Psoas muscle (tissue), 8 donors: ENCODE measurements at places on chromosomes 16 and 17. TPM values are rescaled to one million over a fixed set of nuclear protein-coding genes. Genes with fewer than 3 reads are reported as not detected.

DNA sequence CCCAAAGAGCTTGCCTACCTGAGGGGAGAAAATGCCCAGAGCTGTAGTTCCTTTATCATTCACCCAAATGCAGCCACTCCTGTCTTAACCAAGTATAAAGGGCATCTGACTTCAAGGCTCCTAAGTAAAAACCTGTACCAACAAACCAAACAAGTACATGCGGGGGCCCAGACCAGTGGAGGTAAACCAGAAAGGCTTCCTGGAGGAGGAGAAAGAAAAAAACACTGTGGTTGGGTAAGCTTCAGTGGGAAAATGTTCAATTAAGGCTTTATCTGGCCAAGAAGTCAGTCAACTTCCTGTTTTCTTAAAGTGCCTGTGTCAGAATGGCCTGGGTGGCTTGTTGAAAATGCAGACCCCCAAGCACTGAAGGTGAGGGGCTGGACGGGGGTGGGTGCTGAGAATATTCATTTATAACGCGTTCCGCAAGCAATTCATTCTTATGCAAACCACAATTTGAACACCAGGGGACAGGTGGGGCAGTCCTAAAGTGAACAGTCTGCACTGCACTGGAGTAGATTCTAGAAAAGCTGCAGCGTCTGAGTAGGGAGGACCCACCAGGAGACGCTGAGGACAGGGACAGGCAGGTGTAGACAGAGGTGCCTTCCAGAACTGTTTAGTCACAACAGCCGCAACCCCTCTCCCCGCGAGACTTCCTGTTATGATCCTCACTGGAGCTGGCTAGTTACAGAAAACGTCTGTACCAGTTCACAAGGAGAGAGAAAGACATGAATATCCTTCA, 467.1 kb downstream of the SOX9 start:
- peaks cover 11% of the 10 kb centered on the region for H3K4me1 ChIP-seq
- no peak overlapping the region for H3K4me3 ChIP-seq
- H3K27me3 ChIP-seq: no peaks in the 10 kb centered on the region
- H3K27ac ChIP-seq: no peak overlapping the region
- no peak for DNase-seq

CX3CL1 gene
- total RNA-seq: 3.8 TPM

PIK3R6 gene
- 0.57 TPM for total RNA-seq

- no peaks in the 10 kb centered on the region for H3K27me3 ChIP-seq
- no peak overlapping the region for H3K27ac ChIP-seq
- no peak overlapping the region for H3K4me3 ChIP-seq
- DNase-seq: no peak
- H3K4me1 ChIP-seq: no peaks in the 10 kb centered on the region
- no peaks in the 10 kb centered on the region for H3K36me3 ChIP-seq
Observed at GRCh38 chr16:86961171-86961601, 356.0 kb downstream of the C16orf95 start.

- H3K36me3 ChIP-seq: no peaks in the 10 kb centered on the region
- no peak for DNase-seq
- H3K4me1 ChIP-seq: peaks cover 3% of the 10 kb centered on the region
- H3K4me3 ChIP-seq: no peak overlapping the region
- H3K27me3 ChIP-seq: no peaks in the 10 kb centered on the region
Observed at GRCh38 chr17:34303606-34304005, 15.6 kb upstream of the CCL8 start.

DNA sequence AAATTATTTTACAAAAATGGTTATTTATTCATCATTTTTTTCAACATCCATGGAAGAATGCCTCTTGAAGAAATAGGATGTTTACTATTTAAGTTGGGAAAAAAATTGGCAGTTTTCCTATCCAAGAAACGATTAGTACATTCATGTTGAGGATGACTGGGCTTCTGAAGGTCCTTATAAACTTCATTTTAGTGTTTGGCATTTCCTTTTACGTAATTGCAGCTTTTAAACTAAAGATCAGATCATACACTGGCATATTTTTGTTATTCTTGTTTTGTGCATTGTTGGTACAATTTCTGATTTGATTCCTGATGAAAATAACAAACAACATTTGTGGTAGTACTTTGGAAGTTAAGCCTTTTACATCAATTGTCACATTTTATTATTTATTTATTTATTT, 11.5 kb downstream of the KCNJ16 start:
- no peak overlapping the region for H3K27ac ChIP-seq
- H3K27me3 ChIP-seq: no peaks in the 10 kb centered on the region
- no peaks in the 10 kb centered on the region for H3K4me1 ChIP-seq
- no peak for DNase-seq
- no peaks in the 10 kb centered on the region for H3K36me3 ChIP-seq
- no peak overlapping the region for H3K4me3 ChIP-seq

RHBDF2 gene
- total RNA-seq: 13.3 TPM

DNA sequence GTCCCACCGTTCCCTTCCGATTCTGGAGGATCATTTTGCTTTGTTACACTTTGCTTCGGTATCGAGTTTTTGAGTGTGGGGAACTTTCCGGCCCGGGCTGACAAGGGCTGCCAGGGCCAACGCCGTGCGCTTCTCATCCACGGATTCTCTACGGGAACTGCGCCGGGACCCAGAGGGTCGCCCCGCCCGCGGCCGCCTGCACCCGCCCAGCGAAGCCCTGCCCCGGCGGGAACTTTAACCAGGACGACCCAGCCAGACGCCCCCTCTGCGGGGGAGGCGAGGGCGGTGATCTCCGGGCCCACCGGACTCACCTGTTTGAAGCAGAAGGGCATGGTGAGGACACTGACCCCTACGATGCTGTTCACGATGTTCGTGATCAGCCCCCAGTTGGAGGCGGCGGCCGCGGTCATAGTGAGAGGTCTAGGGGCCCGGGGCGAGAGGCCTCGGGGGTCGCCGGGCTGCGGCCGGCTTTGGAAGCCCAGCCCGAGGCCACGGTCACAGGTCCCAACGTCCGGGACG, 536 bp downstream of the SLC38A10 start:
- peak overlapping the region; percentile 75 for H3K4me3 ChIP-seq
- H3K27me3 ChIP-seq: no peaks in the 10 kb centered on the region
- H3K4me1 ChIP-seq: peaks cover 37% of the 10 kb centered on the region

DNA sequence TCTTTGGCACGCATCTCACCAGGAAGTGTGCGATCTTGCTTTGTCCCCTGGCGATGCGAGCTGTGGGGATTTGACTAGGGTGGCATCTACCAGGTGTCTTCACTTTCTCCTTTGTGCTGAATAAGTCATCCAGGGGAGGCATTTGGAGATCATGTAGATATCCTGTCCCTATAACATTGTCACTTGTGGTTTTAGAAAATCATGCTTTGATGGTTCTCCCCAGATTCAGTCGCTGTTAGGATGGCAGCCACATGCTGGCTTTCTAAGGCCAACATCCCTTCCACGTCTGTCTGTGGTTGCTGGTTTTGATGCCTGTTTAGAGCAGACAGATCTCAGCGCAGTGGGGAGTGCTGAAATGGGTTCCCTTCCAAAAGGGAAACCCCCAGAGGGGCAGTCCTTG, 2.5 kb downstream of the ADAD2 start:
- H3K36me3 ChIP-seq: no peaks in the 10 kb centered on the region
- DNase-seq: no peak
- no peak overlapping the region for H3K27ac ChIP-seq

GRCh38 chr17:45132572-45133463, 503 bp upstream of the PLCD3 start:
- peaks cover 39% of the 10 kb centered on the region for H3K4me1 ChIP-seq
- peak; percentile 93 for DNase-seq
- H3K4me3 ChIP-seq: peak overlapping the region; percentile 88
- H3K27me3 ChIP-seq: no peaks in the 10 kb centered on the region

DNA sequence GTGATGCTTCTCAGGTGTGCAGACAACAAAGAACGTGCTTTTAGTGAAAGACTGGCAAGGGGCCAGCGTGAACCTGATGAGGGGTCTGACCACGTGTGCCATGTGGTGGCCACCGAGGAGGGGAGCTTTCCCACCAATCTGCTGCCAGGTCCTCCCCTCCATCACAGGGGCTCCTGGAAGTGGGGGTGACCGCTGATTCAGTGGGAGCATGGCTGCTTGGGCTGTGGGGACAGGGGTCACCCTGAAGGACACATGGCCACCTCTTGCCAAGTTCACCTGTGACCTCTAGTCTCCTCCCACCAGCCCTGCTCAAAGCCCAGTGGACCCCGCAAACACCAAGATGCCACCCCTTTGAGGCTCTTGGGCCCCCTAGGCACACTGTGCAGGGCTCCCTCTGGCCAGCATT, 37.9 kb upstream of the MTSS2 start:
- H3K27me3 ChIP-seq: no peaks in the 10 kb centered on the region
- peaks cover 27% of the 10 kb centered on the region for H3K4me1 ChIP-seq
- DNase-seq: peak; percentile 47
- H3K4me3 ChIP-seq: no peak overlapping the region

LPO gene
- not detected for total RNA-seq

- no peak overlapping the region for H3K27ac ChIP-seq
- no peaks in the 10 kb centered on the region for H3K27me3 ChIP-seq
- H3K4me3 ChIP-seq: no peak overlapping the region
- no peak for DNase-seq
- H3K4me1 ChIP-seq: no peaks in the 10 kb centered on the region
Observed at GRCh38 chr17:51352798-51353197, 92.5 kb downstream of the UTP18 start.

DNA sequence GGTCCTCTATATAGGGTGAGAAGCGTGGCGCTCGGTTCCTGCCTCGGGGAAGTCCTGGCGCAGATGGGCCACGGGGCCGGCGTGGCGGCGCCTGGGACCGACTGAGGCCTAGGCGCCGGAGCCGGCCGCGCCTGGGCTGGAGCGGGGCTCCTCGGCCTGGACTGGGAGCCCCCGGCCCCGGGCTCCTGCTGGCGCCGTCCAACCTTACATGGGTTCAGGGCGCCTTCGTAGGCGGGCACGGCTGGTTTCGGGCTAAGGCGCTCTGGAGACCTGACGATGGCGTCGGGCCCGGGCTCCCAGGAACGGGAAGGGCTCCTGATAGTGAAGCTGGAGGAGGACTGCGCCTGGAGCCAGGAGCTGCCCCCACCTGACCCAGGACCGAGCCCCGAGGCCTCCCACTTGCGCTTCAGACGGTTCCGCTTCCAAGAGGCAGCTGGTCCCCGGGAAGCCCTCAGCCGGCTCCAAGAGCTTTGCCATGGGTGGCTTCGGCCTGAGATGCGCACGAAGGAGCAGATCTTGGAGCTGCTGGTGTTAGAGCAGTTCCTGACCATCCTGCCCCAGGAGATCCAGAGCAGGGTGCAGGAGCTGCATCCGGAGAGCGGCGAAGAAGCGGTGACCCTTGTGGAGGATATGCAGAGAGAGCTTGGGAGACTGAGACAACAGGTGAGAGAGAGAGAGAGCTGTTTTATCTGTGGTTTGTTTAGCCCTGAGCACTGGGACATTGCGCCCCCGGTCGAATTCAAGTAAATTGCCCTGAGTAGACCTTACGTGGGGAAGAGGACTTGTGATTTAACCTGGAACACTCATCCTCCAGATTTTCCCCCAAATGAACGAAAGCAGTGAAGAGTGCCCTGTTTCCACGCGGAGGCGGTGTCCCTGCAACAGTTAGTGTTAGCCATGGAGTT, 504 bp downstream of the ZNF263 start:
- H3K27ac ChIP-seq: peak overlapping the region; percentile 100
- H3K4me3 ChIP-seq: peak overlapping the region; percentile 76
- H3K4me1 ChIP-seq: peaks cover 15% of the 10 kb centered on the region
- peak; percentile 68 for DNase-seq

PHOSPHO1 gene
- total RNA-seq: 0.30 TPM

- no peak for DNase-seq
- peaks cover 4% of the 10 kb centered on the region for H3K4me1 ChIP-seq
- H3K4me3 ChIP-seq: no peak overlapping the region
- H3K36me3 ChIP-seq: no peaks in the 10 kb centered on the region
- H3K27ac ChIP-seq: no peak overlapping the region
- no peaks in the 10 kb centered on the region for H3K27me3 ChIP-seq
Observed at GRCh38 chr16:11190588-11191560, 65.1 kb downstream of the SOCS1 start.

GRCh38 chr17:77178563-77178962, 37.8 kb downstream of the SEC14L1 start:
- no peak for DNase-seq
- H3K4me1 ChIP-seq: peaks cover 56% of the 10 kb centered on the region
- H3K36me3 ChIP-seq: peaks cover 2% of the 10 kb centered on the region
- H3K27me3 ChIP-seq: no peaks in the 10 kb centered on the region

DNA sequence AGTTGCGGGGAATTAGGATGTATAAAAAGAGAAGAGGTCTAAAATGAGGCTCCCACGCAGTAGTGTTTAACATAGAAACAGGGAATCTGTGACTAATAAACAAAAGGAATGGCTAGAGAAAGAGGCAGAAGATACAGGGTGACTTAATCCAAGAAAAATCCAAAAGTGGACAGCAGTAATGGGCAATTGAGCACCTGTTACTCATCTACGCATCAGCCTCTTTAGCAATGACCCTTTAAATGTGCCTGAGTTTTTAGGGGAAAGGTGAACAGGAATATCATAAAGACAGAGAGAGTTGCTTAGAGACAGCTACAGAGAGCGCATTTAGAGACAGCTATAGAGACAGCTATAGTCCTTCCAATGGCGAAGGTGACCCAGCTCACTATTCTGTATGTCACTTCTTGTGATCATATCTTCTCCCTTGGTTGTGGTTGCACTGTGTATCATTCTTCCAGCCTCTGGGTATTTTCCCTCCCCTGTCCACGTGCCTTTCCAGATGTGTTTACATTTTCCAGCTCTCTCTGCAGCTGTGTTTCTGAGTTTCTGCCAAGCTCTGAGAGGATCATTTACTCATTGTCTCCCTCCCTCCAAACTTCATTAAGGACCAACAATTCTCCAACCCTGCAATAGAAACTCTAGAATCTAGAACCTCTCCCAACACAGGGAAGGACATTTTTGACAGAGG, 61.5 kb downstream of the MYOCD start:
- no peaks in the 10 kb centered on the region for H3K27me3 ChIP-seq
- no peak overlapping the region for H3K27ac ChIP-seq
- H3K4me1 ChIP-seq: no peaks in the 10 kb centered on the region

GRCh38 chr16:51039638-51040331, 111.3 kb downstream of the SALL1 start:
- H3K36me3 ChIP-seq: no peaks in the 10 kb centered on the region
- no peak overlapping the region for H3K4me3 ChIP-seq
- no peak for DNase-seq
- H3K27me3 ChIP-seq: no peaks in the 10 kb centered on the region
- no peaks in the 10 kb centered on the region for H3K4me1 ChIP-seq

DNA sequence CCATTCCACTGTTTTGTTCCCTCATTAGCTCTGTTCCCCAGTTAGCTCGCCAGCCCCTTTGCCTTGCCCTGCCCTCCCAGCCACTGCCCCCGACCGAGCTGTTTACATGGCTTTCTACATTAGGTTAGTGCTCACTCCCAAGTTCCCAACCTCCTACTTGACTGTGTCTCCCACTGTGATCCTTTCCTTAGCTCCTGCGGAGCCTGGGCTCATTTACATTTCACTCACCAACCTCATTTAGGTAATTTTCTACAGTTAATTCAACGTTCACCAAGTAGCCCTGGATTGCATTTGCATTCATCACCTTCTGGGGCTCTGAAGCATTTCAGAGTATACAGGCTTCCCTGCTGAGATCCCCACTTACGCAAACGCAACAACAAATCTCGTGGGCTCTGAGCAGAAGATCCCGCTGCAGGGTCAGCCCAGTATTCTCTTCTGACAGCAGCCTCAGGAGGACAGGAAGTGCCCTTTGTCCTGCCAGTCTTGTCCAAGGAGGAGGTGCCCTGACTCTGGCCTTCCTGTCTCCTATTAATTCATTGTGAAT, 325.8 kb upstream of the CCL2 start:
- no peak for DNase-seq
- H3K27me3 ChIP-seq: no peaks in the 10 kb centered on the region
- H3K36me3 ChIP-seq: no peaks in the 10 kb centered on the region
- no peak overlapping the region for H3K4me3 ChIP-seq
- no peaks in the 10 kb centered on the region for H3K4me1 ChIP-seq

CSH2 gene
- total RNA-seq: not detected
